T-helper 17 cell (primary cell): ENCODE measurements at places on chromosomes 11 and 22. TPM values are rescaled to one million over a fixed set of nuclear protein-coding genes. Genes with fewer than 3 reads are reported as not detected.

CYB561A3 gene
- total RNA-seq, result 35.6 TPM

C1QTNF4 gene
- total RNA-seq, result 1.1 TPM

LRP5 gene
- total RNA-seq, result 0.73 TPM

RASSF10 gene
- total RNA-seq, result not detected

C11orf52 gene
- not detected for total RNA-seq

SEC14L3 gene
- total RNA-seq, result not detected

APOA5 gene
- total RNA-seq, result not detected

CDCA5 gene
- total RNA-seq, result 0.90 TPM

CCDC87 gene
- total RNA-seq, result 2.3 TPM

RRP7A gene
- 45.7 TPM for total RNA-seq

SYCE3 gene
- total RNA-seq, result not detected

TRPM5 gene
- total RNA-seq, result 0.07 TPM

SSRP1 gene
- total RNA-seq, result 46.4 TPM

SLC35F2 gene
- total RNA-seq, result 9.1 TPM

LRRC51 gene
- 4.5 TPM for total RNA-seq

REXO2 gene
- 30.1 TPM for total RNA-seq

ART1 gene
- not detected for total RNA-seq

OR2AG2 gene
- total RNA-seq, result not detected

LTO1 gene
- 33.4 TPM for total RNA-seq

OR5B12 gene
- 0.30 TPM for total RNA-seq

DDIAS gene
- 0.52 TPM for total RNA-seq

PNPLA5 gene
- total RNA-seq, result not detected

RBMXL2 gene
- not detected for total RNA-seq

MMP8 gene
- total RNA-seq, result not detected

LDHA gene
- 313 TPM for total RNA-seq

OR51B5 gene
- total RNA-seq, result 0.40 TPM

ANKK1 gene
- total RNA-seq, result 2.4 TPM

JAML gene
- total RNA-seq, result 84.0 TPM

GRK3 gene
- 6.9 TPM for total RNA-seq

DDX25 gene
- total RNA-seq, result not detected

FAT3 gene
- total RNA-seq, result not detected

C22orf15 gene
- 0.81 TPM for total RNA-seq

FOLR1 gene
- not detected for total RNA-seq

CDC42EP2 gene
- 0.55 TPM for total RNA-seq

HTR3A gene
- total RNA-seq, result not detected

CRYBB2 gene
- total RNA-seq, result not detected

SRSF8 gene
- 76.5 TPM for total RNA-seq

GGTLC3 gene
- total RNA-seq, result not detected

ACTN3 gene
- not detected for total RNA-seq

C11orf65 gene
- total RNA-seq, result 0.96 TPM

SYT7 gene
- not detected for total RNA-seq

PRR14L gene
- 36.2 TPM for total RNA-seq

TUB gene
- 0.72 TPM for total RNA-seq

PAX6 gene
- total RNA-seq, result not detected
